ENCODE measurements at places on chromosomes 3 and 15.

GRCh38 chr3:17040990-17041377 lies 156.2 kb downstream of the PLCL2 start:
- no peak for DNase-seq

GRCh38 chr3:23619705-23620637 lies 185.8 kb upstream of the UBE2E1 start:
- no peak for DNase-seq

- DNase-seq = no peak
Measured at GRCh38 chr3:15861163-15861562, 63.4 kb upstream of the ANKRD28 start.

DNA sequence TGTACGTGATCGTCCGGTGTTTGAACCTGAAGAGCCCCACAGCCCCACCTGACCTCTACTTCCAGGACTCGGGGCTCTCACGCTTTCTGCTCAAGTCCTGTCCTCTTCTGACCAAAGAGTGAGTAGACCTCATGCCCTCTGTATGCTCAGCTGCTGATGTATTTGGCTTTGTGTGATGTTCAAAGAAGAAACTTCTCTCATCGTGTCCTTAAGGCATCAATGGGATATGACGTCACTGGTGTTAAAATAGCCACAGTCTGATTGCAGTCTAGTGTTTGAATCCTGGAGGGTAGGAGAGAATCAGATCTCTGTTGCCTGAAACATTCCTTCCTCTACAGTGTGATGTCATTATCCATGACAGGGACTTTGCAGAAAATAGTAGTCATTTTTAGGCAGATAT lies 28.1 kb downstream of the ABHD2 start:
- DNase-seq = no peak

DNA sequence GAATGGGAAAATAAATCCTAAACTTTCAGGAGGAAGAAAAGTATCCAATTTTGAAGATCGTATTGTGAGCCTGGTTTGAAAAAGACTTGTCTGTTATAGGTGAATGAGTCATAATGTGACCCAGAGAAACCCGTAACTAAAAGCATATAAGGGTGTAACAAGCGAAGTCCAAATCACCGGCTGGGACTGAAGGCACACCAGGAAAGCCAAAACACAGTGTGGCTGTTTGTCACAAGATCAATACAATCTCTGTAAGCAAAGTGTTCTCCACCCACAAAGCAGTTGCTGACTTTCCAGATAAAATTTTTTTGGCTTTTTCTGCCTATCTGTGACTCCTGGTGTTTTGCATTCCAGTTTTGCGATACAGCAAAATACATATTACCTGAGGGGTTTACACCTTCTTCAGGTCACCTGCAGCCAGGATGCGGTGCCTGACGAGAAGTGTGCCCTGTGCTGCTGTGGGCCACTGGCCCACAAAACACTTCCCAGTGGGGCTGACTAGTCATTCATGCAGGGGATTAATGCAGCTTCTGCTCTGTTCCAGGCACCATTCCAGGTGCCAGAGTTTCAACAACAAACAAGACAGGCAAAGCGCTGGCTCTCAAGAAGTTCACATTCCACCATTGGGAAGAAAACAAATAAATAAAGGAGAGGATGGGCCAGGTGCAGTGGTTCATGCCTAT lies 14.4 kb downstream of the HES1 start:
- DNase-seq = no peak

- no peak for DNase-seq
Measured at GRCh38 chr15:41971089-41971894, 1.1 kb downstream of the EHD4 start.

DNA sequence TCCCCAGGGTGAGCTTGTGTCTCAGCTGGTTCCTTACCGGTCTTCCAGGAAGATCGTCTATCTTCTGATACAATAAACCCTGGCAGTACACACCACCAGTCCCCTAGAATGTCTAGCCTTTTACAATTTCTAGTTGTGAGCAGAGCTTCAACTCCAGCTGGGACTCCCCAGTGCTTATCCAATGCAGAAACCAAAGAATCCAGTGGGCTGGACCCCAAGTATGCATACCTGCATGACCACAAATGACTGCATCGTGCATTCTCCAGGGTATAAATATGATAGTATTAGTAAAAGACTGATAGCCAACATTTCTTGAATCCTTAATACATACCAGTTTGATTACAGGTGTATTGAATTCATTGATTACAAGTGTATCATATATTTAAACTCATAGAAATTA lies 176.0 kb downstream of the SATB1 start:
- no peak for DNase-seq
